Cerebellum (tissue), 4 donors: ENCODE measurements at places on chromosomes 7 and 10.

GRCh38 chr10:31071232-31072005, 39.8 kb upstream of the ZNF438 start:
- DNase-seq: no peak

GRCh38 chr7:107615910-107616680, 36.0 kb downstream of the BCAP29 start:
- no peak for DNase-seq

GRCh38 chr7:157611341-157611740, 274.5 kb downstream of the DNAJB6 start:
- DNase-seq: no peak

DNA sequence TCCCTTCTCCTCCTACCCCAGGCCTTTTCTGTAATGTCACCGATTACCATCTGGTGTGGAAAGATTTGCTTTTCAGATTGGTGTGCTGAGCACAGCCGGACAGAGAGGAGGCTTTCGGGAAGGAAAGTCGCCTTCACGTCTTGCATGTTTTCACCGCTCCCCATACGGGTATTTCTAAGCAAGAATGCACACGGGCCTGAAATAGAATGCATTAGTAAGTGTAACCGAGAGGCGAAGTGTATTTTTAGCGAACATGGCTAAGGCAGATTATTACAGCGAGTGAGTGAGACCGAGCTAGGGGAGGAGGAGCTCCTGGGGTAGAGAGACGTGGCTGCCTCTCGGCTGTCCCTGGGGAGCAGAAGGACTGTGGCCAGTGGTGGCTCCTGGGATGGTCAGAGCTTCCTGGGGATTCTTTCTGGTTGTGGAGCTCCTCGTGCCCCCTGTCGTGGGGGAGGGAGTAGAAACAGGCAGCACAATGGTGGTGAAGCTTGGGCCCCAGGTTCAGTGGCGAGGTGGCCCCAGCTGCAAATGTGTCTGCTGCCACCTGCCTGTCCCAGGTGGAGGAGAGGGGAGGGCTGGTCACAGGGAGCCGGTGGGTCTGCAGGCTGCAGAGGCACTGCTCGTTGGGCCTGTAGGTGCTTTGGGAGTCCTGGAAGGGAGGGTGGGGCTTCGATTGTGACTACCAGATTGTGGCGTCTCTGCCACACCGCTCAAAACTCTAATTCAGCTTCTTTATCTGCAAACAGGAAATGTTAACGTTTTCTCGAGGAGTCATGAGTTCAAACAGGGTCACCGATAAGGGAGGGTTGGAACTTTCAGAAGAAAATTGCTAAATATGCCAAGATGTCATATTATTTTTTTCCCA, 135.8 kb downstream of the CAMK1D start:
- DNase-seq: no peak

DNA sequence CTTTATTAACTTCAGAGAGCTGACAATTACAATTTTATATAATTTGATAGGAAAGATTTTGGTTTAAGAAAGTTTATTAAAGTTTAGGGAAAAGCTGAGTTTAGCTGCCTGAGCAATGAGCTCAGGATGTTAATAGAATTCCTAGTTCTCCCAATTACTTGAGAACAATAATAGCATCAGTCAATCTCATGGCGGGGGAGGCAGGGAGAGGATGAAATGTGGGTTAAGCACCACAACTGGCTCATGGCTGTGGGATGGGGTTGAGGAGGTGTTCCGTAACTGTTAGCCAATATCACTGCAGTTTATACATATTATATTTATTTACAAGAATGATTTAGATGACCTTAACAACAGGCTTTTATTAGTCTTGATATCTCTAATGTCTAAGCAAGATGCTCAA, 266.9 kb upstream of the IMMP2L start:
- DNase-seq: no peak

DNA sequence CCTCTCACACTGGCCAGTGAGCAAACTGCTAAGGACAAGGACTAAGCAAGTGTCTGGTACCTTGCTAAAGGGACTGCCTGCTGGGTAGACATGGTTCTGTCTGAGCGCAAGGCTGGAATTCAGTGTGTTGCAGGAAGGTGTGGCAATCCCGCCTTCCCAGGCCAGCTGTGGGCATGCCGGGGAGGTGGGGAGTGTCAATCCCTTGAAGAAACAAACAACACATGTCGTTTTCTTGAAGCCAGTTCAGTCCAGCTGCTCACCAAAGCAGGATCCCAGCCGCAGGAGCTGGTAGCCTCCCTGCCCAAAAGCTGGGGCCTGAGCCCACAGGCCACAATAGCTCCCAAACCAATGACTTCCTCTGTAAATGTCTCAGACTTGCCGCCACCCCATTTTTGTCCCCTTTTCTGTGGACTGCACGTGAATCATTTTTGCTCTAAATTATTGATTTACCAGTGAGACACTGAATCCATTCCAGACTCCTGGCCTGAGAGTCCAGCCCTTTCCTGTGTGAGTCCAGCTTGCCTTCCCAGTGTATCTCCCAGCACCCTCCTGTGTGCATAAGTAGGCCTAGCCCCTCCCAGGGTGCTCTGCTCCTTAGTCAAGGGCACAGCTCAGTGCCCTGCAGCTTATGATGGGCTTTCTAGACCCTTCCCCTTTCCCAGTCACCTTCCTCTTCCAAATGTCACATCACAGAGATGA, 166.8 kb downstream of the RGS10 start:
- no peak for DNase-seq

- DNase-seq: peak; percentile 17
These were observed 296.8 kb upstream of the CACNA2D1 start for GRCh38 chr7:82740246-82740848.

GRCh38 chr10:11272915-11273389, 255.3 kb downstream of the CELF2 start:
- DNase-seq: no peak

- no peak for DNase-seq
These were observed 377.6 kb downstream of the GPR158 start for GRCh38 chr10:25552283-25552919.

DNA sequence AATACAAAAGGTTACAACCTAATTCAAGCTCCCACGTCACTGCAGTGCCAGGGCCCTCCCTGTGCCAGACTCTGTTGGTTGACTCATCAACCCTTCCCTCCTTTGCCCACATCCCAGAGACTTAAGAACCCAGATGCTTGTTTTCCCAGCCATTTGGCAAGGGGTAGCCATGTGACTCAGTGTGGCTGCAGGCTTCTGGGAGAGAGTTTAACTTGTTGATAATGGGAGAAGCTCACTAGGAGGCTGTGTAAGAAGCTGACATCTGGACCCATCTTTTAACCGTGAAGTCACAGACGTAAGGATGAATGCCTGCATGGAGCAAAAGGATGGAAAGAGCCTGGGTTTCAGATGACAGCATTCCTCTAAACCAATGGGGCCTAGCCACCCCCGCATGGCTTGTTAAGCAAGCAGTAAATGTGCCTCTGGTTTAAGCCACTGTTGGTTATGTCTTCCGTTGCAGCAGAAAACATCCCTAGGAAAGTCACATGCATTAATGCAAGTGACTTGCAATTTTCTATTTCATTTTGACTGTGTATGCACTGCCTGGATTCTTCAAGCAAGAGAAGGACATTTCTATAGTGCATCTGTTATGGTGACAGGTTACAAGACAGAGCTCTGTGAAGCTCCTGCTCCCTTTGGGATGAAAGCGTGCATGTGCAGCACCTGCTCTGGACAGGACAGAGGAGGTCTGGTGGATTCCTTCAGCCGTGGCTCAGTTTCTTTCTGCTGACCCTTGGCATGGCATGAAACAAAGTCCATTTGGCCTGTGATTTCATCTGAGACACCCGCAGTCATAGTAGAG, 57.5 kb upstream of the CREB5 start:
- DNase-seq: no peak
